ENCODE measurements at places on chromosomes 16 and 17. TPM values are rescaled to one million over a fixed set of nuclear protein-coding genes. Genes with fewer than 3 reads are reported as not detected.
A peak's percentile ranks its signal among the peaks of the same experiment; 100 is the strongest.

DNA sequence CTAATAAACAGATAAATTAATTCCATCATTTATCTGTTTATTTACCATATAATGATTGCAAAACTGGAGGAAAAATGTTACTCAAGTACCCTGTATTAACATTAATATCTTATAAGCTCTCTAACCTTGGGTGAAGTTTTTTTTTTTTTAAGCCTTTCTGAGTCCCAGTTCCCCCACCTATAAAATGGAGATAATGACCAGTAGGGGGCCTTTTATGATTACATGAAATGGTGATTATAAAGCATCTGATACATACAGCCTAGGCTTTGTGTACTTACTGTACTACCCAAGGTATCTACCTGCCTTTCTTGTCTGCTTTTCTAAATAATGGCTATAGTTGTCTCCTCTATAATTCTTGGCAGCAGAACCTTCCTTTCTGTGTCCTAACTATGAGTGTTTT is 22.6 kb downstream of the LRRC36 start:
- H3K27ac ChIP-seq, result no peak overlapping the region
- no peaks in the 10 kb centered on the region for H3K4me1 ChIP-seq
- no peaks in the 10 kb centered on the region for H3K27me3 ChIP-seq
- no peaks in the 10 kb centered on the region for H3K36me3 ChIP-seq
- DNase-seq, result no peak

DNA sequence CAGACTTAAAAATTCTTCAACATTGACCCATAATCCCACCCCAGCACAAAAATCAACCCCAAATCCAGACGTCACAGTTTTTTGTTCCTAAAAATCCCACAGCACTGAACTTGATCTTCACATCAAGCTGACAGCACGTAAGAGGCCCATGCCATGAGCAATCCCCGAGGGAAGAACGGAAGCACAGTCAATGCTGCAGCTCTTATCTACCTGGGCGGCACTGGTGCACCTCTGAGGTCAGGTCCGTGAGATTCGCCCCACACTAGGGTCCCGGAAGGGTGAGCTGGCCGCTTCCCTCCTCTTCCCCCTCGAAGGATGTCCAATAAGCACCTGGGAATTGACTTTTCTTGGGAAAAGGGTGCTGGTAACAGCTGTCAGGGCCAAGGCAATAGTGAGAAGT is 11.3 kb upstream of the ITGAE start:
- no peak overlapping the region for H3K4me3 ChIP-seq
- no peaks in the 10 kb centered on the region for H3K27me3 ChIP-seq
- H3K4me1 ChIP-seq, result peaks cover 17% of the 10 kb centered on the region
- H3K27ac ChIP-seq, result no peak overlapping the region
- no peak for DNase-seq

DNA sequence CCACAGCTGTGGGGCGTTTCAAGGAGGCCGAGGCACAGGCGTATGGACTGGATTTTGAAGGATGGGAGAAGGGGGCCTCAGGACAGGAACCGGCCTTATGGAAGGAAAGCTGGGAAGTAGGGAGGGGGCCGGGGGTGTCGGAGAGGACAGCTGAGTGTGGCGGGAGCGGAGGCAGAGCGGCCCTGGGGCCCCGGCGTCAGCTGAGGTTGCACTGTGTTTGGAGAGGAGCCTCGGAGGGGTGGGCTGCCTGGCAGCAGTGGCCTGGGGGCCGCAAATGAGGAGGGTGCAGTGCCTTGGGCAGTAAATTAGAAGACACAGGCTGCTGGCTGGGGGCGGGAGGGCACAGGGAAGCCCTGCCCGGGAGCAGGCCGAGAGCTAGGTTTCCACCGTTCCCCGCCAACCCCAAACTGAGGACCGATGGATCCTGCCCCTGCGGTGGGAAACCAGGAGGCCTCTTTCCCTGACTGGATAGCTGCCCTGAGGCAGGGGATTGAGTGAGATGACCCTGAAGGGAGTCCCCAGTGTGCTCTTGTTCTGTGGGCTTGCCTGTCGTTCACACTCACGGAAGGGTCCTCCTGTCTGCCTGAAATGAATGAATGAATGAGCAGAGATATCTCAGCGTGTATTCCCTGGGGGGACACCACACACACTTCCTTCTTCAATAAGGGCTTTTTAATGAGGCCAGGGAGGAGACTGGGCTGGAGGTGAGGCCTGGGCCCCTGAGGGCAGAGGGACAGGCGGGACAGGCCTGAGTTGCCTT is 18.4 kb downstream of the FOXJ1 start:
- no peak for DNase-seq
- H3K27ac ChIP-seq, result no peak overlapping the region
- H3K36me3 ChIP-seq, result no peaks in the 10 kb centered on the region

DNA sequence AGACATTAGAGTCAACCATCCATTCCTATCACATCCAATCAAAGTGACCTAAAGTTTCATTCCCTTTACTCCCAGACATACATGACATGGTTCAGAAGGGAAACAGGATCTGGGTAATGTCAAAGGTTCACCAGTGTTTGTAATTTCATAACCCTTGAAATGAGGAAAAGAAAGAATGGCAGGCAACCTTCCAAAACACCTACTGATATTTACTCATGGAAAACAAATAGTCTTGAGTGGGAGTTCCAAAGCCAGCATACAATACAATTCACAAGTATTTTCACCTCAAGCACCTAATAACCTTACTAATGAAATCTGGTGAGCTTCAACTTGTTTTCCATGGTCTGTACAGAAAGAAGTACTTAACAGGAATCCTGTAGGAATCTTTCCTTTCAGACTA is 72.5 kb upstream of the AXIN2 start:
- DNase-seq, result no peak
- no peaks in the 10 kb centered on the region for H3K36me3 ChIP-seq
- H3K27me3 ChIP-seq, result no peaks in the 10 kb centered on the region
- H3K4me3 ChIP-seq, result no peak overlapping the region
- H3K4me1 ChIP-seq, result no peaks in the 10 kb centered on the region

DNA sequence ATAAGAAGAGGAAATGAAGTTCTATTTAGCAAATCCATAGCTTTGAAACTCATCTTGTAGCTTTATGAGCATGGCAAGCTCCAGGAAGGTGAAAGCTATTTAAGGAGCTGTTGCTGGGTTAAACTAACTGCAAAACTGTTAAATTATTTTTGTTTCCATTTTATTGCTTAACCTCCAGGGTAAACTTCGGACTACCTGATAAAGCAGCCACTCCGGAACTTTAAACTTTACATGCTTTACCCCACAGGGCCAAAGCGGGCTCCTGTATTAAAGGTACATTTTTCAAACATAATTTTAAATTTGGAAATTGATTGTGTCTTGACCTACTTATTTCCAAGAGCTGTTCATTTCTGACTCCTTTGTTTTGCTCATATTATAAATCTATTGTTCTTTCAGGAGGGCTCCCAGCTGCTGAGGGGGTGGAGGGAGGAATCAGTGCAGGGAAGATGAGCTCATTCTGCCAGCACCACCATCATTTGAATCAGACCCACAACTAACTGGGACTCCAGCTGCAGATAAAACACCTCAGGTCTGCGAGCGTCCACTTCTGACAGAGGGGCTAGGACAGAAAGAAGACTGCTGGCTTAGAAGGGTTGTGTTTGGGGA is 157.9 kb downstream of the IRX3 start:
- H3K27ac ChIP-seq, result no peak overlapping the region
- H3K4me3 ChIP-seq, result no peak overlapping the region
- H3K4me1 ChIP-seq, result no peaks in the 10 kb centered on the region
- no peaks in the 10 kb centered on the region for H3K27me3 ChIP-seq

DNA sequence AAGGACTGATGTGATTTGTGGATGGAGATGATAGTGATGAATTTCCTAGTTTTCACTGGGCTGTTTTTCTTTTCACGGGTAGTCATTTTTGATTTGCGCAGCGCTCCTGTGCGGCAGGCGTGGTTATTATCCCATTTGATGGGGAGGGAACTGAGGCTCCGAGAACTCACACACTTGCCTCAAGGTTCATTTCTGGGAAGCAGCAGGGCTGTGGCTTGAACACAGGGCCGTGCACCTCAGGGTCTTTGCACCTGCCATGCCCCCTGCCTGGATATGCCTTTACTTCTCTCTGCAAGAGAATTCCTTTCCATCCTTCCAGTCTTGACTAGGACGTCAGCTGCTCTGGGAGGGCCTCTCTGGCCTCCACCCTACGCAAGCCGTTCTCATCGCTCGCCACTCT is 16.3 kb upstream of the WFDC1 start:
- H3K4me3 ChIP-seq, result no peak overlapping the region
- H3K27ac ChIP-seq, result no peak overlapping the region
- H3K36me3 ChIP-seq, result no peaks in the 10 kb centered on the region
- H3K4me1 ChIP-seq, result no peaks in the 10 kb centered on the region
- H3K27me3 ChIP-seq, result peaks cover under 1% of the 10 kb centered on the region

GRCh38 chr17:72837335-72837734 is 255.2 kb downstream of the SLC39A11 start:
- H3K27ac ChIP-seq, result no peak overlapping the region
- H3K4me1 ChIP-seq, result no peaks in the 10 kb centered on the region
- no peaks in the 10 kb centered on the region for H3K36me3 ChIP-seq

- DNase-seq, result no peak
- H3K27me3 ChIP-seq, result no peaks in the 10 kb centered on the region
- no peak overlapping the region for H3K27ac ChIP-seq
- no peaks in the 10 kb centered on the region for H3K36me3 ChIP-seq
- no peak overlapping the region for H3K4me3 ChIP-seq
Measured at GRCh38 chr16:6753553-6753952, 579.1 kb upstream of the RBFOX1 start.

DNA sequence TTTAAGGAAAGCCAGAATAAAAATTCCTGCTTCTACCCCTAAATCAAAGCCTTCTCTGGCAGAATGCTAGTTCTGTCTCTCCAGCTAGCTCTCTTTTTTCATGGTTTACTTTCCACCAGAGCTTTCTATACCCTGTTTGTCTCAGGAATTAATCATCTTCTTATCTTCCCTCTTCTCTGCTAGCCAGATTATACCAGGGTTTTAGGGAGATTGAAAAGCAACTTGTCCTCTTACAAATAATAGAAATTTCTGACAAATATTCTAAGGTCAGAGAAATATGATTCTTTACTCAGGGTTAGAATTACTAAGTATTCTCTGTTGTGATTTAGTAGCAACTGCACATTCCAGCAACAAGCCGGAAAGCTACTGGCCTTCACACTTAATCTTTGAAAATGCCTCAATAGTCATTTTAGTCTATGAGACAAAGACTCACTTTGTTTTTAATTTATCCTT is 166.4 kb downstream of the TANC2 start:
- no peaks in the 10 kb centered on the region for H3K27me3 ChIP-seq
- H3K36me3 ChIP-seq, result no peaks in the 10 kb centered on the region
- H3K27ac ChIP-seq, result no peak overlapping the region
- H3K4me3 ChIP-seq, result no peak overlapping the region

DNA sequence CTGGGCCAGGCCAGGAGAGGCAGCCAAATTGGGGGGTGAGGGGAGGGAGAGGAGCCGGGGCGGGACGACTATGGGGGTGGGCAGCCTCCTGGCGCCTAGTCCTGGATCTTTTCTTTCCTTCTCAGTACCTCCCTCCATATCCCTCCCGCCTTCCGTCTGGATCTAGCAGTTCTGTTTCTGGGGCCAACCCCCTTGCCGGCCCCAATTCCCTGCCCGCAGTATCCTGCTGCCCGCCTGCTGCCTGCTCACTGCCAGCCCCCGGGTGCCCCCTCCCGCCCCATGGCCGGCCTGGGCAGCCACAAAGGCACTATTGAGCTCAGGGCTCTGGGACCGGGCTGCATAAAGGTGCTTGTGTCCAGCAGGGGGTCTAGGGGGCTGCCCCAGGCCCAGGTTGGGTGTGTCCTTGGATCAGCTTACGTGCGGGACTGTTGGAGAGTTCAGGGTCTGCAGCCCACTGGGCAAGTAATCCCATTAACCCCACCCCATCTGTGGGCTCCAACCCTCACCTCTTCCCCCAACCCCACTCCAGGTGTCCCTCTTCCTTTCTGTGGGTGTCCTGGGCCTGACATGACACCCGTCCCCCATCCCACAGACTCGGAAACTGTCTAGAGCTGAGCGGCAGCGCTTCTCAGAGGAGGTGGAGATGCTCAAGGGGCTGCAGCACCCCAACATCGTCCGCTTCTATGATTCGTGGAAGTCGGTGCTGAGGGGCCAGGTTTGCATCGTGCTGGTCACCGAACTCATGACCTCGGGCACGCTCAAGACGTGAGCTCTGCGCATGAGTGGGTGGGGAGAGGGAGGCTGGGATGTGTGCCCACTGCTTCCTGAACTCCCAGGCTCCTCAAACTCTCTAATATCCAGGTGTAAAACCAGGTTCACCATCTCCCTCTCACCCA is 2.0 kb downstream of the WNK4 start:
- H3K27ac ChIP-seq, result no peak overlapping the region
- H3K4me3 ChIP-seq, result no peak overlapping the region
- peaks cover 24% of the 10 kb centered on the region for H3K36me3 ChIP-seq
- no peak for DNase-seq
- no peaks in the 10 kb centered on the region for H3K27me3 ChIP-seq

GRCh38 chr17:19364699-19365498 is 2.4 kb upstream of the B9D1 start:
- no peaks in the 10 kb centered on the region for H3K36me3 ChIP-seq
- H3K4me3 ChIP-seq, result no peak overlapping the region
- no peaks in the 10 kb centered on the region for H3K27me3 ChIP-seq
- no peaks in the 10 kb centered on the region for H3K4me1 ChIP-seq
- no peak overlapping the region for H3K27ac ChIP-seq
- no peak for DNase-seq

GRCh38 chr17:77829843-77830799 is 128.4 kb upstream of the TNRC6C start:
- H3K4me1 ChIP-seq, result peaks cover 27% of the 10 kb centered on the region
- no peak overlapping the region for H3K4me3 ChIP-seq
- no peaks in the 10 kb centered on the region for H3K36me3 ChIP-seq
- no peaks in the 10 kb centered on the region for H3K27me3 ChIP-seq
- H3K27ac ChIP-seq, result peak overlapping the region; percentile 66
- peak; percentile 58 for DNase-seq

- no peaks in the 10 kb centered on the region for H3K27me3 ChIP-seq
- peak; percentile 82 for DNase-seq
- H3K4me3 ChIP-seq, result no peak overlapping the region
Measured at GRCh38 chr17:56715613-56716357, 117.9 kb downstream of the C17orf67 start.

GRCh38 chr16:22386976-22387375 is 12.6 kb upstream of the CDR2 start:
- DNase-seq, result no peak
- H3K27me3 ChIP-seq, result no peaks in the 10 kb centered on the region
- H3K4me1 ChIP-seq, result peaks cover 6% of the 10 kb centered on the region
- no peaks in the 10 kb centered on the region for H3K36me3 ChIP-seq

GRCh38 chr17:50396261-50397110 is 837 bp downstream of the LRRC59 start:
- DNase-seq, result peak; percentile 62
- H3K27ac ChIP-seq, result peak overlapping the region; percentile 89
- H3K36me3 ChIP-seq, result peaks cover 18% of the 10 kb centered on the region
- H3K4me3 ChIP-seq, result peak overlapping the region; percentile 95

Gene SHISA6
- total RNA-seq, result 0.40 TPM

Gene GAS7
- 7.0 TPM for total RNA-seq

Gene GP1BA
- 0.10 TPM for total RNA-seq

Gene NXN
- total RNA-seq, result 74.3 TPM

Gene MEFV
- 0.79 TPM for total RNA-seq

Gene SBK1
- total RNA-seq, result 2.5 TPM

Gene DGKE
- total RNA-seq, result 3.2 TPM

Gene UNC13D
- total RNA-seq, result 7.6 TPM

Gene HOXB8
- total RNA-seq, result not detected

Gene MYOCD
- total RNA-seq, result 0.67 TPM
